ENCODE measurements at places on chromosomes 4 and X.
A peak's percentile ranks its signal among the peaks of the same experiment; 100 is the strongest.

GRCh38 chr4:51859476-51860031, 16.6 kb downstream of the DCUN1D4 start:
- no peak for DNase-seq

DNA sequence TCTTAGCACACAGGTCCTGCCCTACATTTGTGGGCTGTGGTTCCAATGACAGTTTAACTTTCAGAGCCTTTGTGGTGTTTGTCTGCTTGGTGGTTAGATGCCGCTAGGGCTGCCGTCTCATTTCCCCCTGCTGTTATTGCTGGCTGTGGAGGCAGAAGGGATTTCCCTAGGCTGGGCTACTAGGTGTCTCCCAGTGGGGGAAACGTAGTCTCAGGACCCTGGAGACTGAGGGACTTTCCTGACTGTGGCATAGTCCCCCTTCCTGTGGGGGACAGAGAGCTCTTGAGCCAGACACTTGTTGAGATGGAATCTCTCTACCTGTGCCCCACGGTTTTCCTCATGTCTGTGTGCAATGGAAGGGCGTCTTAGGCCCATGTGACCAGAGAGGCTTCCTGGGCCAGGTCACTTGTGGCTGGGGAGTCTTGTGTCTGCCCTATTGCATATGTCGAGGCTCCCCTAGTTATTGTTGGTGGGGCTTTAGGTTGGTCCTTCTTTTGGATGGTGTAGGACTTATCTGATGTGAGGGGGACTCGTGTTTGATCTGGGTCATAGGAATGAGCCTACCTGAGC, 68.2 kb downstream of the ARHGAP10 start:
- peak; percentile 11 for DNase-seq

DNA sequence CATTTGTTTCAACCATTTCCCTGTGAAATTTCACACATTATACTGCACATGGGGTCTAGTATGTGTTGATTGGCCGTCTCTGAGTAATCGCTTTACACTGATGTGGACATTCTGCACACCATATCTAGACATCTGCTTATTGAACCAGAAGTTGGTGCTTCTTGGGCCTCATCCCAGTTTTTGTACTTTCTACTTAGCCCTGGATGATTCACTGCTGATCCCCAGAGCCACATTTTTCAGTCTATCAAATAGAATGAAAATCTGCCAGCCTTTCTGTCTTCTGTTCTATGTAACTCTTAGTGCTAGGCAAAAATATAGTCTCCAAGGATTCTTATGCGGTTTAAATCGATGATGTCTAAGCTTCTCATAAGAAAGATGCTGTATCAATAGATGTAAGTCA, 40.5 kb upstream of the RELL1 start:
- no peak for DNase-seq

DNA sequence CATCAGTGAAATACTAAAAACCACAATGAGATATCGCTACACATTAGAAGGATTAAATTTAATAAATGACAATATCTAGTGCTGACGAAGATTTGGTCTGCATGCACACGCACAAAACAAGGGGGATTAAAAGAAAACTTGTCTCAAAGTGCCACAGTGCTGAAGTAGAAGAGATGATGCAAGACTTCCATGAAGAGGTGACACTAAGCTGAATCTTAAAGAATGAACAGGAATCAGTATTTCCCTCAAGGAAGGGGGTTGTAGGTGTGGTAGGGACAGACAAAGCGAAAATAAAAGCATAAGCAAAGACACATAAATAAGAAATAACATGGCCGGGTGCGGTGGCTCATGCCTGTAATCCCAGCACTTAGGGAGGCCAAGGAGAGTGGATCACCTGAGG, 33.5 kb downstream of the CNOT6L start:
- DNase-seq: no peak

GRCh38 chr4:98687876-98688275, 29.5 kb upstream of the TSPAN5 start:
- no peak for DNase-seq

DNA sequence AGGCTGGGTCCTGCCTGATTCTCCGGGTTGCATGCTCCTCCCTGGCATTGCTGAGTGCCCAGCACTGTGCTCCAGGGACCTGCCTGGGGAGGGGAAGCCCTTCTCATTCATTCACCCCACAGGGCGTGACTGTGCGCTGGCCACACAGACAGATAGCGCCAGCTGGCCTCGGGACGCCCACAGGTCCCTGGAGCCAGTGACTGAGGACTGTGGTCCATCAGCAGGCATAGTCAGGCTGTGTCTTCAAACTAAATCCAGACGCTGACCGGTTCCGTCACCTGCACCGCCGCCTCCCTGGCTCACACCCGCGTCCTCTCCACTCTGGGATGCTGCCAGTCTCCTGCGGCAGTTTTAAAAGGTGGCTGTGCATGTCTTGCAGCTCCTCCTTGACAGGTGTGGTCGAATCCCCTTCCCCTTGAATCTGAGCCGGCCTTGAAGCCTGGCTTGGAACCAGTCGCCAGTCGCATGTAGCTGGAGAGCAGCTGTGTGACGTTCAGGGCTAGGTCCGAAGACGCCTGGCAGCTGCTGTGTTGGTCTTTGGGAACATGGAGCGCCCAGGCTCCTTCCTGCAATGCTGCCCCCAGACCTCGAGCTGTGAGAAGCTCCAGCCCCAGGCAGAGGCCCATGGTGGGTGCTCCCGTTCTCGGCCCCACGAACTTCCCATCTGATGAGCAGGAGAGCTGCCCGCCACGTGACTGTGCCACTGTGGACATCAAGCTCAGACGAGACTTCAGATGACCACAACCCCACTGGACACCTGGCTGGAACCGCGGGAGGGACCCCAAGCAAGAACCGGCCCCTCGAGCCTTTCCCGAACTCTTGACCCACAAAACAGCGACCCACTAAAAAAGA, 94.1 kb downstream of the ADRA2C start:
- DNase-seq: no peak

- DNase-seq: no peak
Observed at GRCh38 chr4:74534121-74534520, 89.2 kb downstream of the AREG start.

DNA sequence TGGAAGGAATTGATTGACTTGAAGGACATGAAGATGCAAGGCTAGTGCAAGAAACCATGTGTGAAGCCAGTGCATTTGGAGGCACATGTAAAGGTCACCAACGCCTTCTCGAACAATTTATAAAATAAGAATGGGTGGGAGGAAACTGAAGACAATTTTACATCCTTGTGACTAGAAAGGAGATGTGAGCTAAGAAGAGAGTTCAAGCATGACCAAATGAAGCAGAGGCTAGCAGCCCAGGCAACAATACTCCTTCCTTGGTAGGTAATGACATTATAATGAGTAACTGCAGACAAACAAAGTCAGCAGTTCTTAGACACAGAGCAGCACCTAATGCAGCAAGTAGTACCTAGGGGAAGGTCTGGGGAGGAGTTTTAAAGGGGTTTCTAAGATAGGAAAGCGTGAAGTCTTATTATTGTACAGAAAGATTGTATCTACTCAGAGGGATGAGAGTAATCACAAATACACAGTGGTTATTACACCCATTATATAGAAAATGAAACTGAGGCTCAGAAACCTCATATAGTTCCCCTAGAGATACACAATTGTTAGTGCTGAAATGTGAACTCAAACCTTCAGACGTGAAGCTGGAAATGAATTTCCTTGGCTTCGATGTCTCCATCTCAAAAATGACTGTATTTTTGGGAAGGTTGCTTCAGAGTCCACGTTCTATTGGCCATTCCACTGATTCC, 56.1 kb downstream of the ATXN3L start:
- DNase-seq: no peak

DNA sequence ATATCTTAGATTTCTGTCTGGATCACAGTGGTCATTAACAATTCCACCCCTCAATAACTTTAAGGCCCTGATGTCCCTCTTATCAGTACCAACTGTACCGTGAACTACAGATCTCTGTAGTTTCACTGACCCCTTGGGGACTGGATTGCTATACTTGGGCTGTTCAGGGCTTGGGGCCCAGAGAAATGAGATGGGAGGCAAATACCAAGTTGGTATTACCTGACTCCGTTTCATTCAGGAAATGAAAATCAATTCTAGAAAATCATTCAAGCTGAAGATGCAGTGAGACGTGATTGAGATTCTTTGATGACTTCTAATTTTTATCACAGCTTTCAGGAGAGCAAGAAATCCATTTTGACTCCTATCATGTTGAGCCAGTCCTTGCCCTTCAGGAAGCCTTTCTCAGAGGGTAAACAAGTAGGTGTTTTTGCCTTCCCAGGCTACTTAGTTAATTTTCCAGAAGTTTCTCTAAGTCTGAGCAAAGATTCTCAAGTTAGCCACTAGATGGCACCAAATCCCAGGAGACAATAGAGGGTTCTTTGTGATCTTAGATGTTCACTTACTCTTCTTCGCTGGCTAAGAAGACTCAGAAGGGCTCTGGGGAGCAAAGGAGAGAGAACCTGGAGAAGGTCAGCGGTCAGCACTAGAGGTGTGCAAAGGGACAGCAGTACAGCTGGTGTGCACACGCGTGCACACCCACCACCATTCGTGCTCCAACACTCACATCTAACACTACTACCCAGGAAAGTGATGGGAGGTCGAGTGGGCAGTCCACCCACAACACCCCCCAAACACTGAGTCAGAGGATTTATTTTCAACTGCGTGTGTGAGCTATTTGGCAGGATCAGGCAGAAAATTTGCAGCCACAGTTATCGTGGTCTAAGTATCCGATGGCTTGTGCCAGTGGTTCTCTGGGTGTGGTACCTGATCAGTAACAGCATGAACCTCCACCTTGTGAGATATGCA, 7.4 kb downstream of the HNRNPH2 start:
- DNase-seq: no peak

GRCh38 chrX:70084592-70085240, 22.5 kb downstream of the OTUD6A start:
- no peak for DNase-seq

- DNase-seq: no peak
Observed at GRCh38 chr4:184250795-184251669, 33.4 kb upstream of the ENPP6 start.

- no peak for DNase-seq
Observed at GRCh38 chr4:71941001-71941400, 90.8 kb upstream of the NPFFR2 start.

- DNase-seq: no peak
Observed at GRCh38 chr4:160371446-160371845, 1268.6 kb downstream of the RAPGEF2 start.

DNA sequence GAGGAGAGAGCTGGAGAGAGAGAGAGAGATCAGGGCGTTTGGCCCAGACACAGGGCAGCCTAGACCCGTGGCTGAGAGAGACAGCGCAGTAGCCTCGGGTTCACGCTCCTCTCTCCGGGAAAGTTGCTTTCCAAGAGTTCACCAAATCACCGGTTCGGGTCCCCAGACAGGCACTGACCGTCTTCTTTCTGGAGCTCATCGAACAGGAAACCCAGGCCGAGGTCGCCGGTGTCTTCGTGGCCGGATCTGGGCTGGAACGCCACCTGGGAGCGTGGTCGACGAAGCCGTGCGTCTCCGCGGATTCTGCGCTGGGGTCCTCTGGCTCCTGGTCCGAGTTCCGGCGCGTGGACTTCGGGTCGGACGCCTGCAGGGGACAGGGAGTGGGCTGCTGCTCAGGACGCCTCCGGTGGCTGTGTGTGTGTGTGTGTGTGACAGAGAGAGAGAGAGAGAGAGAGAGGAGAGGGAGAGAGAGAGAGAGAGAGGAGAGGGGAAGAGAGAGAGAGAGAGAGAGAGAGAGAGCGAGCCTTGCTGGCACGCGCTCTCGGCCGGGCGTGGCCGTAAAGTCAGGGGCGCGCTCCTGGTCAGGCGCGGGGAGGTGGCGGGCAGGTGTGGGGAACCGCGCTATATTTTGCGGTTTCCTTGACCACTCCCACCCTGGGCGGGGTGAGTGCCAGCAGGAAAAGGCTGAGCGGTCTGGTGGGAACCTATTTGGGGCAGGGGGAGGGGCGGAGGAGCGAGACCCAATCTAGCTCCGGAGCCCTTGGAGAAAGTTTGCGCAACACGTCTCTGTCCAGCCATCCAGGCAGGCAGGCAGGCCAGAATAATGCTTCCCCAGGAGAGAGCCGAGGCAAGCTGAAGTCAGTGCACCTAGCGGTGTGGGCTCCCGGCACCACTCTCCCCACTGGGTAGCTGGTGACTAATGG, 62.1 kb downstream of the RHOXF2B start:
- no peak for DNase-seq

- DNase-seq: no peak
Observed at GRCh38 chr4:56953680-56954520, 23.5 kb downstream of the NOA1 start.

- no peak for DNase-seq
Observed at GRCh38 chr4:141352909-141353525, 132.3 kb downstream of the ZNF330 start.

DNA sequence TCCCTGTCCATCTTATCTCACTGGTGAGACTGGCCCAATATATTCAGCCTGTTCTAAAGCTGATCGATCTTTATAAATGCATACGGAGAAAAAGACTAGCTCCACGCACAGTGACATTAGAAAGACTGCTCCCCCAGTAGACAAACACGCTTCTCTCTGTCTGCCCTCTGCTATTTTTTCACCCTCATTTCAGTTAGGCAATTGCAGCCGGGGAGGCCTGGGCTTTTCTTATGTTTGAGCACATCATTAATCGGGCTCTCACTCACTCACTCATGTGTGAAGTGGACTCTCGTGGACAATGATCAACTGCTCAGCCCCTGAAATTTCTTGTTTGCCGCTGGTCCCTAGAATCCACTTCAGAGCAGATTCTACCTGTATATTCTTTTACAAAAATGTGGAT, 824.7 kb upstream of the TENM3 start:
- no peak for DNase-seq

- no peak for DNase-seq
Observed at GRCh38 chr4:40976343-40976742, 226.6 kb downstream of the NSUN7 start.

- DNase-seq: no peak
Observed at GRCh38 chrX:153608376-153608775, 9.4 kb upstream of the CCNQ start.

DNA sequence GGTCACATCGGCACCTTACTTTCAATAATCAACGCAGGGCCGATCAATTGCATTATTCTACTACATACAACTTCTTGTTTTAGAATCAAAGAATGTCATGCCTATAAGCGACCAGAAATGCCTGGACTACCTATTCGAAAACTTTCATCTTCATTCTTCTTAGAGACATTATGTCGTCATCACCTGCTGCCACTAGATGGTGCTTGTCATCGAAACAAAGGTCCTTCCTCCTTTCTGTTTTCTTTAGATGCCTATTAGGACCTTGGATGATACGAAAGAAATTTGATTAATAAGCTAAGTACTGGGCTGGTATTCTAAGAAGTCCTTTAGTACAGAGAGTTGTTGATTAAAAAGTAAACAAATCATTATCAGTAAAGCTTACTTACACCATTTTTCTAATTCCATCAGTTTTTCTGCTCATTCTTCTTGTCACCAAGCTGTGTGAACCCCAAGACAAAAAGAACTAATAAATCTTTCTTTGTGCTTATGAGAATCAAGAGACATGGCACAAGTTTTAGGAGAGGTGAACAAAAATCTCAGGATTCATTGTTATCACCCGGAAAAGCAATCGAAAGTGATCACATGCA, 154.5 kb upstream of the SLC4A4 start:
- DNase-seq: peak; percentile 1

DNA sequence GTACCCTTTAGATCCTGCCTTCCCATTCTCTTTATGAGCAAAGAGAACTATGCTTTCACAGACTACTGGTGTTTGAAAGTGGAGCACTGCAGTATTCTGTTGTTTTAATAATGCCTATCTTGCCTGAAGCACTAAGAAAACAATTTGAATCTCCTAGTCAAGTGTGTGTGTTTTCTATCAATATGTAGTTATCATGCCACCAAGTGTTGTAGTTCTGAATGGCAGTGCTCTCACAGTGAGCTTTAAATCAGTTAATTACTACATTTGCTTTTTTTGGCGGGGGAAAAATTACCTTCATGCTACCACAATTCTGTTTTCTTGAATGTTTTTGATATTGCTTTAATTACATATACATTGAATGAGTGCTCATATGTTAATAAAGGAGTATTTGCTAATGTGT, 143.6 kb upstream of the FAM47A start:
- DNase-seq: no peak
